Stimulated activated CD8-positive, alpha-beta memory T cell treated with anti-CD3 and anti-CD28 coated beads, Interleukin-4, amount 100 ng/mL, for 1 hour (primary cell): ENCODE measurements at places on chromosomes 2 and 18.

DNA sequence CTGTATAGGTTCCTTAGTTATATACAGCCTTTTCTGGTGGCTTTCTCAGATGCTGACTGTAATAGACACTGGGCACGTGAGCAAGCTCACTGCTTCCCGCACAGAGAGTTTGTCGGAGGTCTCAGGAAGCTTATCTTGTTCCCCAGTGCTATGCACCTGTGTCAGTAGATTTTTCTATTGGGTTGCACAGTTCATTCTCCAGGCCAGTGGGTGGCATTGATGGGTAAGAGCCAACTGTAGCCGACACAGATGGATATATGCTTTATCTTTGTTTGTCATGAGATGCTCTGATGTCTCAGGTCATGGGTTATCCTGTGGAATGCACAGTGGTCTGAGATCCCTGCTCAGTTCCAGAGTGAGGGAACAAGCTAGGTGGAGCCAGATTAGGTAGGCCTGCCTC lies 293.0 kb downstream of the GRB14 start:
- DNase-seq: no peak

DNA sequence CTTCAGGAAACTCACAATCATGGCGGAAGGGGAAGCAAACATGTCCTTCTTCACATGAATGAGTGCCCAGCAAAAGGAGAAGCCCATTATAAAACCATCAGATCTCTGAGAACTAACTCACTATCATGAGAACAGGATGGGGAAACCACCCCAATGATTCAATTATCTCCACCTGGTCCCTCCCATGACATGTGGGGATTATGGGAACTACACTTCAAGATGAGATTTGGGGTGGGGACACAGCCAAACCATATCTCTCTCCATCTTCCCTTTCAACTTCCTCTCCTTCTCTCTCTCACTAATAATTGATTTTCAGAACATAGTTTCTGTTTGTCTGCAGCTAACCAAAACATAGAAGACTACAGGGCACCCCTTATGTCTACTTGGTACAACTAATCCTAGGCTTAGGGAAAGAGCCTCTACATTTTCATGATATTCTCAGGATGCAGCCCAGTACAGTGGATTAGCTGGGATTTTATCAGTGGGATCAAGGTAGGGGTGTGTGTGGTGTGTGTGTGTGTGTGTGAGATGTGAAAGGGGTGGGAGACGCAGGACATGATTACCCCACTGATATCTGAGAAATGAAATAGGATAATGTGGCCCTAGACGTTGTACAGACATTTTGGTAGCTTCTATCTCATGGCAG lies 2.8 kb upstream of the ATF2 start:
- no peak for DNase-seq

DNA sequence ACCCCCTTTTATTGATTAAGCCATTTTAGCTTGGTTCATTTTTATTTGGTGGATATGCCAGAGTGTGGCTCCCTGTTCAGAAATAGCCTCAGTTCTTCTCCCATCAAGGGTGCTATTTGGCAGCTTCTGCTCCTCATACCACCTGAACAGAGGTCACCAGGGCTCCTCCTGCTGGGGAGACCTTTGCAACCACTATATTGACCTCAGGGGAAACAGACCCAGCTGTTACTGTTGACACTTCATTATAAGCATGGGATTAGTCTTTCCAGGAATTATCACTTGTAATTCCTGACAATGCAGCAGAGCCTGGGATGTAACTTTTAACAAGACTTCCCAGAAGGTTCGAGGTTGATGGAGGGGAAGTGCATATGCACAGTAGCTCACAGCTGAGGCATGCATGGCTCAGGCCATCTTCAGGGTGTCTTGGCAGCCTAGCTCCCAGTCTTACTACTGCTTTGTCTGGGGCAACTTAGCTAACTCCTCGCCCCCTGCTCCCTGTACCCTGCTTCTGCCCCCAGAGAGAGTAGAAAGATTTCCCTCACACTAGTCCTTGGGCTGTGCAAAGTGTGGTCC lies 239.4 kb upstream of the SPRED2 start:
- no peak for DNase-seq

DNA sequence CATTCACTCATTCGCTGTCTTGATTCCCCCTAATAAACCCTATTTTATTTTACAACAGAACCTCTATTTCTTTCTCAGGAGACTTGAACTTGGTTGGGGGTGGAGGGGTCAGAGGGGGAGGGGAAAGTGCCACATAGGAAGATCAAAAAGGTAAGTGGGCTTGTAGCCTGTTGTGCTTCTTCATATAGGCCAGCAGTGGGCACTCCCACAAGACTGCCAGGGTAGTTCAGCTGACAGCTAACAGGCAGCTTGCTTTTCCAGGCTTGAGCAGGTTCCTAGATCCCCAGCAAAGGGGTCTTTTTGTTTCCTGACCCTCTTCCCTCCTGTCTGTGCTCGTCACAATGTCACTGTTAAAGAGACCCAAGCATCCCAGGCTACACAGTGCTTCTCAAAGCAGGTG lies 829 bp upstream of the KIAA2012 start:
- DNase-seq: no peak

GRCh38 chr2:21194858-21195271 lies 71.1 kb downstream of the TDRD15 start:
- DNase-seq: no peak

GRCh38 chr2:111100087-111100764 lies 20.5 kb upstream of the BCL2L11 start:
- DNase-seq: no peak

- peak; percentile 47 for DNase-seq
Observed at GRCh38 chr18:13612196-13612997, 114.0 kb downstream of the FAM210A start.

DNA sequence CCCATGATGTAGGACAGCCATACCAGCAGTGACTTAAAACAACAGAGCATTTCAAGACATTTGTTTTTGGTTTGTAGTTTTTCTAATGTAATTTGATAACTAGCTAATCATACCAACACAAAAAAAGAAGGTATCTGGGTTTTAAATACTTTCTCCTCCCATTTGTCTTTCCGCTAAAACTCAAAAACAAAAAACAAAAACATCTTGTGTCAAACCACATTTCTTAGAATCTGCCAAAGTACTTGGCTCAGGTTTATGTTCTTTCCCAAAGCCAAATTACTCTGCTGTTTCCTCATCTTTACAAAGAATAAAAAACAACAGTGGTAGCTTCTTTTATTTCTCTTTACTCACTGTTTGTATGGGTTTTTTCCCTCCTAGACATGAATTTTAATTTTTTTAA lies 71.5 kb downstream of the GREB1L start:
- DNase-seq: no peak

GRCh38 chr2:99942561-99943347 lies 199.6 kb downstream of the AFF3 start:
- no peak for DNase-seq

GRCh38 chr2:165508927-165509326 lies 39.4 kb downstream of the CSRNP3 start:
- DNase-seq: no peak

GRCh38 chr2:58895857-58896256 lies 654.7 kb upstream of the FANCL start:
- no peak for DNase-seq

GRCh38 chr2:98560256-98560771 lies 48.0 kb downstream of the COA5 start:
- no peak for DNase-seq

DNA sequence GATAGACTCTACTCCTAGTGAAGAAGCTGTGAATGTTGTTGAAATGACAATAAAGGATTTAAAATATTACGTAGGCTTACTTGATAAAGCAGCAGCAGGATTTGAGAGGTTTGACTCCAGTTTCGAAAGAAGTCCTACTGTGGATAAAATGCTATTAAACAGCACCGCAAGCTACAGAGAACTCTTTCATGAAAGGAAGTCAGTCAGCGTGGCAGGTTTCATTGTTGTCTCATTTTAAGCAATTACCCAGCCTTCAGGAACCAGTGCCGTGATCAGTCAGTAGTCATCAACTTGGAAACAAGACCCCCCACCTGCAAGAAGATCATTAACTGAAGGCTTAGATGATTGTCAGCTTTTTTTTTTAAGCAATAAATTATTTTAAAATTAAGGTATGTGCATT lies 14.0 kb downstream of the USP14 start:
- DNase-seq: no peak

GRCh38 chr2:157830696-157831570 lies 45.2 kb downstream of the ACVR1 start:
- no peak for DNase-seq

DNA sequence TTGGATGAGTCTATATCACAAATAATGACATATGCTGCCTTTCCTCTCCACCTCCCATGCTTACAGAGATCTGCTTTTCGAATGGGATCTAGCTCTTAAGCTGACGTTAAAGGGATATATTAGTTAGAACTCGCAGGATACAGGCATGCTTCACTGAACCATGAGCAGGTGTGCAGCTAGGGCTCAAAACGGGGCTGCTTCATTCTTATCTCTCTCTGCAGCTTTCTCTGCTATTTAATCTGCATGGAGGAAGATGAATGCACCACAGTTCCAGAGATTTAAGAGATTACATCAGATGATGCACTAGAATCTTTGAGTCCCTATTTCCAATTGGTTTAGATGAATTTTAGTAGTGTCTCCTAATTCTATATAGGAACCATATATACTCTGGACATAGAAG lies 327.0 kb downstream of the RAD51AP2 start:
- no peak for DNase-seq

- DNase-seq: no peak
Observed at GRCh38 chr2:81235601-81236000, 931.0 kb upstream of the LRRTM1 start.

- no peak for DNase-seq
Observed at GRCh38 chr18:74745633-74746403, 148.1 kb downstream of the ZNF407 start.

GRCh38 chr18:52131845-52132244 lies 208.2 kb upstream of the DCC start:
- DNase-seq: no peak

- DNase-seq: peak; percentile 30
Observed at GRCh38 chr2:109031476-109032228, 42.6 kb upstream of the EDAR start.

GRCh38 chr2:192194866-192195547 lies at the start of gene TMEFF2:
Gene TMEFF2, minus strand, starts transcription at chr2:192194933. Its CDS starts 409 bp downstream, at chr2:192194524.
- DNase-seq: no peak

DNA sequence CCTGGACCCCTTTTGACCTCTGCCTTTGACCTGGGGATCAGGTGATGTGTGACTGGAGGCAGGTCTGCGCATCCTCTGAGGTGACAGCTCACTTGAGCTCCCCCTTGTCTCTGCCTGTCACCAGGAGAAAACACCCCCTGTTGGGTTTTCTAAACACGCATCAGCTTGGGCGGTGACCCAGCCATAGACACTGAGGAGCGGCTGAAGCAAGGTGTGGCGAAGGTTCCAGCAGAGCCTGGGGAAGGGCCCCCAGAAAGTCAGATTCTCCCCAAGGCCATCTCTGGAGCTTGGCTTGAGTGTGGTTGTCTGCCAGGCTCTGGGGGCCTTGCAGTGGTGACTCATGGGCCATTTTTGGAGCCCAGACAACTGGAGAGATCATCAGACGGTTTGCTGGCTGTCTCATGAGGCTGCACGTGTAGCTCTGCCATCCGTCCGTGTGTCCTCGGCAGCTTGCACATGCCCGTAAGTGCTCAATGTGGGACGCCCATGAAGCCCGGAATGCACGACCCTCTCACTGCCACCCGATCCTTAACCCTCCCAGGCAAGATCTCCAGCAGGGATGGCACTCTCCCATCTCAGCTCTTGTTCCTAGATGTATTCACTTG lies 29.4 kb downstream of the SIX3 start:
- no peak for DNase-seq

- no peak for DNase-seq
Observed at GRCh38 chr2:130183512-130184373, 1.7 kb downstream of the MZT2B start.

DNA sequence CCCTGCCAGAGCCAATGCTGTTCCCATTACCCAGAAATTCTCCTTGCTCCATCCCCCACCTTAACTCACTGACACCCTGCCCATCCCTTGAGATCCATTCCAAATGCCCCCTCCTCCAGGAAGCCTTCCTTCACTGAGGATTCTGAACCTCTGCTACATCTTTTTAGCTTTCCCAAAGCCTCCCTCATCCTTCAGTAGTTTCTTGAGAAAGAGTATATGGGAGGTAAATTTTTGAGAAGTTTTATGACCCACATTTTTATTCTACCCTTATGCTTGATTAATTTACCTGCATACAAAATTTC lies 93.1 kb downstream of the INHBB start:
- DNase-seq: no peak

GRCh38 chr2:39435234-39435633 lies 1.9 kb downstream of the MAP4K3 start:
- no peak for DNase-seq

DNA sequence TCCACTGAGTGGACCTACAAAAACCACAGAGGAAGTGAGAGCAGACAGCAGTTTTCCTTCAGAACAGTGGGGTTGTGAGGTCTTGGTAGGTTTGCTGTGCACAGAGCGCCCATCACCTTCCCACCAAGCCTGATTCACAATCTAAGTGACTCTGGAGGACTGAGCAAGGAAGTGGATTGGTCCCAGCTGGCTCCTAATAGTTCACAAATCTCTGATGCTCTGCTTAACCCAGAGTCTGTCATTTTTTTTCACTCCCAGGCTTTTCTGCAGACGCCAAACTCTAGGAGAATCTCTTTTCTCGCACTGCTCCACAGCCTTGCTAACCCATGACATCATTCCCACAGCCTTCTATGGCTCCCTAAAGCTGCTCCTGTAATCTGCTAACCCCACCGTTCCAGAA lies 280.4 kb downstream of the C1D start:
- DNase-seq: no peak

DNA sequence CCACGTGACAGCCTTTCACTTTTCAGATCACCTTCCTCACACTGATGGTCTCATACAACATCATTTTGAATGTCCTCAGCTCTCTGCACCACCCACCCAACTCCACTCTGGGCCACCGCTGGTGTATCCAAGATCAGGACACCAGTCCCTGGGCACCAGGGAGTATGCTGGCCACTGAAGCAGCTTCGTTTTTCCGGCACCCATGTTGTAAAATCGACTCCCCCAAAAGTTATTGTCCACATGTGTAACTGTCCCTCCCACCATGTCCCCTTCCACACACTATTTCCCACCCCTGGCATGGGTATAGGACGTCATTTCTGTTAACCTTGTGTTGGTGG lies 96.4 kb downstream of the TGOLN2 start:
- no peak for DNase-seq

- DNase-seq: no peak
Observed at GRCh38 chr2:96325884-96326255, 753 bp downstream of the ITPRIPL1 start.
